ENCODE measurements at places on chromosomes 7 and 10. TPM values are rescaled to one million over a fixed set of nuclear protein-coding genes. Genes with fewer than 3 reads are reported as not detected.

- no peaks in the 10 kb centered on the region for H3K27me3 ChIP-seq
- DNase-seq, result no peak
- H3K4me1 ChIP-seq, result peaks cover 6% of the 10 kb centered on the region
- H3K36me3 ChIP-seq, result no peaks in the 10 kb centered on the region
Measured at GRCh38 chr10:97199152-97199551, 13.4 kb upstream of the SLIT1 start.

DNA sequence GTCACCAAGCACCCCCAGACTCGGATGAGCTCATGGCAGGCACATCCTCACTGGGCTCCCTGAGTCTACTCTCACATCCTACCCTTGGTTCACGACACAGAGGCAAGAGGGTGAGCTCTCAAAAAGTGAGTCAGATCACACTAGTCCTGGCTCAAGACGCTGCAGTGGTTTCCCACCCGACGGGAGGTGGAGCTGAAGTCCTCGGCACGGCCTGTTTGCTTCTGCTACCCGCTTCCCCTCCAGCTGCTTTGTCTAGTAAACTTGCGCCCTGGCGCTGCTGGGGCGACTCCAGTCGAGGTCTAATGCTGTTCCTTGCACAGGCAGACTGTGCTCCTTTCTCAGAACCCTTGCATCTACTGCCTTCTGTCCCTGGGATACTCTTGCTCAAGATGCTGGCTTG lies 13.5 kb upstream of the SFMBT2 start:
- H3K4me1 ChIP-seq, result no peaks in the 10 kb centered on the region
- DNase-seq, result no peak
- no peak overlapping the region for H3K4me3 ChIP-seq
- H3K36me3 ChIP-seq, result no peaks in the 10 kb centered on the region
- H3K27ac ChIP-seq, result no peak overlapping the region

GRCh38 chr10:103197903-103198302 lies 4.8 kb upstream of the NT5C2 start:
- H3K36me3 ChIP-seq, result no peaks in the 10 kb centered on the region
- no peak for DNase-seq
- no peaks in the 10 kb centered on the region for H3K27me3 ChIP-seq
- peaks cover 6% of the 10 kb centered on the region for H3K4me1 ChIP-seq

- no peak overlapping the region for H3K4me3 ChIP-seq
- H3K27me3 ChIP-seq, result no peaks in the 10 kb centered on the region
- H3K36me3 ChIP-seq, result no peaks in the 10 kb centered on the region
- no peak for DNase-seq
Measured at GRCh38 chr7:140625908-140626868, 14.4 kb downstream of the DENND2A start.

GRCh38 chr10:73591935-73592699 lies 975 bp upstream of the USP54 start:
- peak; percentile 10 for DNase-seq
- no peaks in the 10 kb centered on the region for H3K27me3 ChIP-seq
- no peak overlapping the region for H3K27ac ChIP-seq
- no peaks in the 10 kb centered on the region for H3K36me3 ChIP-seq

GRCh38 chr10:98045785-98046389 lies 15.5 kb upstream of the CRTAC1 start:
- H3K4me1 ChIP-seq, result no peaks in the 10 kb centered on the region
- peaks cover 2% of the 10 kb centered on the region for H3K27me3 ChIP-seq
- H3K27ac ChIP-seq, result no peak overlapping the region
- H3K4me3 ChIP-seq, result no peak overlapping the region
- DNase-seq, result peak; percentile 47
- H3K36me3 ChIP-seq, result no peaks in the 10 kb centered on the region

DNA sequence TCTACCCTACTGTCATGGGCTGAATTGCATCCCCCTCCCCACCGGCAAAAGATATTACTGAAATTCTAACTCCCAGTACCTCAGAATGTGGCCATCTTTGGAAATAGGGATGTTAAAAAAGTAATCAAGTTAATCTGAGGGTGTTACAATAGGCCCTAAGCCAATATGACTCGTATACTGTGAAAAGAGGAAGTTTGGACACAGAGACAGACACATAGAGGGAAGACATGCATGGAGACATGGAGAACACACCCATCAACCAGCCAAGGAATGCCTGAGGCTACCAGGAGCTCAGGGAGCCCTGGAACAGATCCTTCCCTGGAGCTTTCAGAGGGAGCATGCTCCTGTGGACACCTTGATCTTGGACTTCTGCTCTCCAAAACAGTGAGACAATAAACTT lies 138.2 kb upstream of the ADO start:
- no peaks in the 10 kb centered on the region for H3K4me1 ChIP-seq
- H3K4me3 ChIP-seq, result no peak overlapping the region
- H3K27ac ChIP-seq, result no peak overlapping the region
- DNase-seq, result no peak
- H3K27me3 ChIP-seq, result no peaks in the 10 kb centered on the region
- no peaks in the 10 kb centered on the region for H3K36me3 ChIP-seq

DNA sequence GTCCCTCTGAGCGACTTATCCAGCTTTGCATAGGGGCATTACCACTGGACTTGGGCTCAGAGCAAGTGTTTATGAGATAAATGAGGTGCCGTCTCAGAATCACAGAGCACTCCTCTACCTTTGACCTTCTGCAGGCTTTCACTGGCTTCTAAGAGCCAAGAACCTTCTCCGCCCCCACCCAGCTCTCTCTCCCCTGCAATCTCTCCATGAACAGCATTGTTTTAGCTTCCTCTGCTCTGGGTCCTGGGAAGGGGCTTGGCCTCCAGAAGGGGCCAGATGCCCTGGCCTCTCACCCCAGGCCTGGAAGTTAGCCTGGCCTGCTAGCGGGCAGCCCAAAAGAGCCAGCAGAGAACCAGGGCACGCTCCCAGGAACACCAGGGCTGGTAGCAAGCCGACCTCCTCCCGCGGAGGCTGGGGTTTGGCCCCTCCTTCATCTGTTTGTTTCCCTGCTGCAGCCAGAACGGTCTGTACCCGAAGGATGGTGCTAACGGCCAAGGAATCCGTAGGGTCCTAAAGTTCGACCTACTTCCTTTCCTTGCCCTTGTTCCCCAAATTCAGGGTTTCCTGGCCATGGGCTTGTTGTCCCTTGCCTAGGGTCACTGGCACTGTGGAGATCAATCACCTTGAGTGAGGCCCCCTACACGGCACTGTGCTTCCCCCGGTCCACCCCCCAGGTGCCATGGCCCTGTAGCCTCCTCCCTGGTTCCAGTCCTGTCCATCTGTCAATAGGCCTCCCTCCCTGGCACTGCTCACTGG lies 18.7 kb upstream of the DDIT4 start:
- H3K4me1 ChIP-seq, result peaks cover 91% of the 10 kb centered on the region
- peak; percentile 26 for DNase-seq
- no peaks in the 10 kb centered on the region for H3K27me3 ChIP-seq
- no peaks in the 10 kb centered on the region for H3K36me3 ChIP-seq
- H3K27ac ChIP-seq, result peak overlapping the region; percentile 46

- no peak for DNase-seq
- H3K36me3 ChIP-seq, result peaks cover 60% of the 10 kb centered on the region
- no peaks in the 10 kb centered on the region for H3K27me3 ChIP-seq
- no peak overlapping the region for H3K27ac ChIP-seq
- H3K4me3 ChIP-seq, result no peak overlapping the region
Measured at GRCh38 chr7:5229451-5230264, 39.6 kb downstream of the WIPI2 start.

GRCh38 chr7:24630596-24630995 lies 57.3 kb downstream of the PALS2 start:
- H3K27ac ChIP-seq, result no peak overlapping the region
- H3K36me3 ChIP-seq, result no peaks in the 10 kb centered on the region
- DNase-seq, result no peak
- no peaks in the 10 kb centered on the region for H3K27me3 ChIP-seq

GRCh38 chr7:66500087-66500486 lies 128.6 kb upstream of the KCTD7 start:
- H3K27ac ChIP-seq, result no peak overlapping the region
- no peaks in the 10 kb centered on the region for H3K27me3 ChIP-seq
- no peak overlapping the region for H3K4me3 ChIP-seq
- DNase-seq, result no peak
- no peaks in the 10 kb centered on the region for H3K4me1 ChIP-seq

DNA sequence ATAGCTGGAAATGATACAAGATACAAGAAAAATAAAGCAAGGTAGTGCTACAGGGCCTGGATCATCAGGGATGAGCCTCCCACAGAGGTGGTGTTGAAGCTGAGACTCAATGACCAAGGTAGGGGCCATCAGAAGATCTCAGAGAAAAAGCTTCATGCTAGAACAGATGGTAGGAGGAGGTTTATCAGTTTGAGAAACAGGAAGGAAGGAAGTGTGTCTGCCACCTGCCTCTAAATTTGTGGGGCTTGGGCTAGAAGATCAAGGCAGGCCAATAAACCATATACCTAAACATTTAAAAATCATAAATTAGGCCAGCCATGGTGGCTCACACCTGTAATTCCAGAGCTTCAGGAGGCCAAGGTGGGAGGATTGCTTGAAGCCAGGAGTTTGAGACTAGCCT lies 410.8 kb upstream of the PRKCQ start:
- H3K36me3 ChIP-seq, result no peaks in the 10 kb centered on the region
- DNase-seq, result no peak
- H3K27me3 ChIP-seq, result no peaks in the 10 kb centered on the region

GRCh38 chr7:92682903-92683539 lies 92.8 kb upstream of the FAM133B start:
- peak overlapping the region; percentile 32 for H3K27ac ChIP-seq
- no peaks in the 10 kb centered on the region for H3K27me3 ChIP-seq
- no peaks in the 10 kb centered on the region for H3K36me3 ChIP-seq
- peaks cover 73% of the 10 kb centered on the region for H3K4me1 ChIP-seq
- peak; percentile 25 for DNase-seq

DNA sequence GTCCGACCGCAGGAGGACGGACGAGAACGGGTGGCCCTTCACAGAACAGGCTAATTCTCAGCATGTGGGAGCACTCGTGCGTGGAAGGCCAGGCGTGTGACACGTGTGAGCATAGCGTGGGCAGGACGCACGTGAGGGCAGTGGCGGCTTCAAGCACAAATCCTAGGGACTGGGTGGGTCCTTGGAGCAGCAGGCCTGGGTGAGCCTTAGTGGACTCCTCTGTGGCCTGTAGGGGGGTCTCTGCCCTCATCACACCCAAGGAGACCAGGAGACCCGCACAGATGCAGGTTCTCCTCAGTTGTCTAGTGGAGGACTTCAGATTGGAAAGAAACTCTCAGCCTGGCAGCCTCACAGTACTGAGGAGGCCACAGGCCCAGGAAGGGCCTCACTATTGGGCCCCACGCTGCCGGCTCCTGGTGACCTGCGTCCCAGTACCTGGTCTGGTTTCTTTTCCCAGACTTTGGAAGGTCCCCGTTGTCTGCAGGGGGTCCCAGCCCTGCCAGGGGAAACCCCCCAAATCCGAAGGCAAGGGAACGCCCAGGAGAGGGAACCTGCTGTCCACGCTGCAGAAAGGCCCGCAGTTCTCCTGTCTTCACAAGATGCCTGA lies 49.1 kb upstream of the FAM20C start:
- H3K36me3 ChIP-seq, result no peaks in the 10 kb centered on the region
- H3K4me3 ChIP-seq, result no peak overlapping the region
- H3K27me3 ChIP-seq, result no peaks in the 10 kb centered on the region
- DNase-seq, result no peak

DNA sequence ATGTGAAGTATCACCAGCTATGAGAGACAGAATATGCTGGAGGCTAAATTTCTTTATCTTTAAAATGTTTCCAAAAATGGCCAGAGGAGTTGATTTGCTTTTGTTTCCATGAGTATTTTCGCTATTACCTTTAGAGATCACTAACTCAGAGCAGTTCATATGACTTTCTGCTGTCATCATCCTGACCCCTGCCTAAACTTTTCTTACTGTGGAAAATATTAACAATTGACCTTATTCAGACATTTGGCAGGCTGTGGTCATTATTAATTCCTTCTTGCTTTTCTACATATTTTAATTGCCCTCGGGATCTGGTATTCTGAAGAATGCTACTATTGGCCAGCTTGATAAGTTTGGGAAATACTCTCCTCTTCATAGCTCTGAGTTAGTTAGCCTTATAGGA lies 156.5 kb downstream of the EXOC4 start:
- no peak overlapping the region for H3K27ac ChIP-seq
- no peaks in the 10 kb centered on the region for H3K36me3 ChIP-seq
- no peaks in the 10 kb centered on the region for H3K27me3 ChIP-seq
- no peak for DNase-seq
- H3K4me3 ChIP-seq, result no peak overlapping the region

DNA sequence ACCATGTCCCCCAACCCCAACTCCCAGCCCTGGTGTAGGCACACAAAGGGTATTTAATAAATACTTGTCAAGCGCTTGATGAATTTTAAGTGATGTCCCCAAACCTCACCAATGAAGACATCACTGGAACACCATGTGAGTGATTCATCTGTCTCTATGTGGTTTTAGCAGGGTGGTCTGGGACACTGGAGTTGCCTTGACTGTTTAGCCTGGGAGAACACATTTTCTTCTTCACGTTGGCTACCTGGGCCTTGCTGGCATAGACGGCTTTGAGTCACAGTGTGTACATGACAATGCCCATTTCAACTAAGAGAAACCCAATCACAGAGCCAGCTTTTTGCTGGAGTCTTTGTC lies 24.8 kb upstream of the SHH start:
- no peaks in the 10 kb centered on the region for H3K4me1 ChIP-seq
- no peaks in the 10 kb centered on the region for H3K27me3 ChIP-seq
- no peak for DNase-seq
- H3K4me3 ChIP-seq, result no peak overlapping the region

DNA sequence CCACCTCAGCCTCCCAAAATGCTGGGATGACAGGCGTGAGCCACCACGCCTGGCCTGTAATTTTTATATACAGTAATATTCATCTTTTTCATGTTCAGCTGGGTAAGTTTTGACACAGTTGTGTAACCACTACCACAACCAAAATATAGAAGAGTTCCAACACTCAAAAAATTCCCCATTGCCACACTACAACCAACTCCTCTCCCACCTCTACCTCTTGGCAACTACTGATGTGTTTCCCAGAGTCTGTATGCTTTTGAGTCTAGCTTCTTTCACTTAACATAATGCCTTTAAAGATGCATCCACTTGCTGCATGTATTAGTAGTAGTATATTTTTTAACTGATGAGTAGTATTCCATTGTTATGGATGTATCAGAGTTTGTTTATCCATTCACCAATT lies 90.7 kb downstream of the SRPK2 start:
- DNase-seq, result no peak
- H3K27ac ChIP-seq, result peak overlapping the region; percentile 12
- no peaks in the 10 kb centered on the region for H3K36me3 ChIP-seq
- no peaks in the 10 kb centered on the region for H3K27me3 ChIP-seq

DNA sequence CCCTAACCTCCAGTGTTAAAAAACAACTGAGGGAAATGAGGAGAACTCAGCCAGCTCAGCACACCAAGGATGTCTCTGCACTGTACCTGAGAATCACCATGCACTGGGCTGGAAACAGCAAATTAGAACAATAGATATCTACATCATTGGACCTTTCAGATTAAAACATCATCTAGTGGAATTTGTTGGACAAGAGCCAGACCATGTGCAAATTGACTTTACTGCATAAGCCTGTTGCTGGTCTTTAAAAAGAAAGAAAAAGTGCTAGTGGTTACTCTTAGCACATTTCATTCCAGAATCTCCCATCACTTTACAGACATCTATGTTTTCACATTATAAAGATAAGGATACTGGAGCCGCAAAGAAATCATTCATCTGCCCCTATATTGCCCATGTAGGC lies 75.4 kb downstream of the FGFR2 start:
- H3K27me3 ChIP-seq, result no peaks in the 10 kb centered on the region
- no peaks in the 10 kb centered on the region for H3K36me3 ChIP-seq
- H3K27ac ChIP-seq, result no peak overlapping the region
- no peak overlapping the region for H3K4me3 ChIP-seq
- DNase-seq, result no peak

Gene GLI3
- not detected for total RNA-seq

Gene TMEM213
- not detected for total RNA-seq

Gene KIAA1549
- total RNA-seq, result 0.06 TPM

Gene MORN4
- total RNA-seq, result 2.1 TPM

Gene EPHB4
- 3.3 TPM for total RNA-seq

Gene SLIT1
- 0.28 TPM for total RNA-seq

Gene STAMBPL1
- 43.2 TPM for total RNA-seq
